ENCODE measurements at places on chromosomes 2 and 18.

GRCh38 chr2:3348767-3349166 is 28.9 kb downstream of the EIPR1 start:
- DNase-seq: no peak

GRCh38 chr18:51185075-51185474 is 12.4 kb downstream of the MEX3C start:
- DNase-seq: no peak

GRCh38 chr2:180319586-180320405 is 312.7 kb upstream of the CWC22 start:
- DNase-seq: no peak

- no peak for DNase-seq
Observed at GRCh38 chr18:12773369-12773768, 70.5 kb downstream of the PSMG2 start.

- no peak for DNase-seq
Observed at GRCh38 chr18:23629444-23629946, 33.2 kb downstream of the ANKRD29 start.

DNA sequence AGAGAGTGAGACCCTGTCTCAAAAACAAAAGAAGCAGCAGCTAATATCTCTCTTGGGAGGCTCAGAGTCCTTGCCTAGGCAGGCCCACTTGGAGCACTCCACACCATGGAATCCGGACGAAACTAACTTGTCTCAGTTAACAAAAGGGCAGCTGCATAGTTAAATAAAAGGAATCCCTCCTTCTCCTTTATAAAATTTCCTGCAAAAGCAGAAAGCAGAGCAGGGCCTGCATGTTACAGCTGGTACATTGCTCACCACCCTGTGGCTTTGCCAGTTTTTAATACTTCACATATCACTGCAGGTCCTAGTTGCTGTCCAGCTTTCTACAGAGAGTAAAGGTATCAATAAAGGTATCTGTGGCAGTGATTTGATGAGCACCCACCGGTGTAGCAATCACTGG is 93.6 kb downstream of the ASAP2 start:
- DNase-seq: no peak

DNA sequence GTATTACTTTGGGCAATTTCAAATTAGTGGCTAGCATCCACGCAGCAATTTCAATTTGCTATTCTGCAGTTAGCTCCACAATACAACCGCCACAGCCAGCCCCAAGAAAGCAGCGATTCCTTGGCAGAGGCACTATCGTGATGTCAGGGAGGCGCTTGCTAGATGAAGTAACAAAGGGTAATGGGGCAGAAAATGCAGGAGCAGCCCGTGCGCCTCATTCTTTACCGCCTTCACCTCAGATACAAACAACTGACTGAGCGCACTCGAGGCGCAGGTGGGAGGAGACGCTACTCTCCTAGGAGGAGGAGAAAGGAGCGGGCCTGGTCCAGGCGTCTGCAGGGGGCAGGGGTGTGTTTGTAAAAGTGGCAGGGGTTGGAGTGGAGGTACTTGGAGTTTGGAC is 76.9 kb upstream of the ASB18 start:
- no peak for DNase-seq

GRCh38 chr2:227214622-227215041 is 50.2 kb downstream of the COL4A3 start:
- no peak for DNase-seq

DNA sequence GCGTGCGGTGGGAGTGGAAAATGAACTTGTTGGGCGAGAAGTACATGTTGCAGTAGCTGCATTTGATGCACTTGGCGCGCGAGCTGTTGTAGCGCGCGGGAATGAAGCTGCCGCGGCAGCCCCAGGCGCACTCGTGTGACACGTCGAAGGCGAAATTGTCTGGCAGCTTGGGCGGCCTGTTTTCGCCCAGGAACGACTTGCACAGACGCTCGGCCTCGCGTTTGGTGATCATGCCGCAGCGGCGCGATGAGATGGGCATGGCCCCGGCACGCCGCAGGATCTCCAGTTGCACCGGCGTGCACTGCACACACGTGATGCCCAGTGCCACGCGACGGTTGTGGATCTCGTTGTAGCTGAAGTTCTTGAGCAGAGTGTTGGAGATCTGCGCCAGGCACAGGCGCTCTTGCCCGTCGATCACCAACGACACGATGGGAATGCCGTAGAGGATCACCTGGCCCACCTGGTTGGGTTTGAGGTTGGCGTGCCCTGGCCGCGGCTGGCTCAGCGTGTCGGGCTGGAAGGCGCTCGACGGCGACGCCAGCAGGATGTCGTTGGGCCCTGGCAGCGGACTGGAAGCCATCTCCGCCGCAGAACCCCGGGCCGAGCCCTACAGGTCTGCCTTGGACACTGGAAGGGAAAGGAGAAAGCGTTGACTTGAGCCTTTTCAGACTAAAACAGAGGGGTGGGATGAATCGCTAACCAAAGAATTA is 2.7 kb downstream of the SKOR2 start:
- no peak for DNase-seq

DNA sequence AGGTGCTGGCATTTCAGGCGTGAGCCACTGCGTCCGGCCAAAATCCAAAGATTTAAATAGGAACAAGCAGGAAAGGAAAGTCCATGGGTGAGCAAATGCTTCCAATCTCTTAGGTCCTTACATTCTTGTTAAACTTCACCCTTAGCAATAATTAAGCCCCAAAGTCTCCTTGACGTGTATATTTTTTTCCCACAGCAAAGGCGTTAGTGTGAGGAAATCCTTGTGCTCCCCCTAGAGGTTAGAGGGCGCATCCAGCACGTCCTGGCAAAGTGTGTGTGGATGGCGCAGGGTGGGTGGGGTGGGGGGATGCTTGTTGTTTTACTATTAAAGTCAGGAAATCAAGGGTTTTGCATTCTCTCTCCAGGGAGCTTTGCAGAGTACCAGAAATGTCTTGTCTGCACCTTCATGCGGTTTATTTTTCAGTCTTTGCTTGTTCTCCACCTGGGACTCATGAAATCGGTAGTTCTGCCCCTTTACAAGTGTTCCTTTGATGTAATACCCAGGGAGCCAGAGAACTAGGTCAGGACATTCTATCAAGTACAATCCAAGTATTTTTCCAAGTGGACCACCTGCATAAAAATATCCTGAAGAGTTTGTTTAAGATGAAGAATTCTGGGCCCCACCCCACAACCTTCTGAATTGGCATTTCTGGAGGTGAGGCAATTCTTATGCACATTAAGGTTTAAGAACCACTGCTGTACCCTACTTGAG is 22.2 kb upstream of the ITSN2 start:
- DNase-seq: peak; percentile 61

DNA sequence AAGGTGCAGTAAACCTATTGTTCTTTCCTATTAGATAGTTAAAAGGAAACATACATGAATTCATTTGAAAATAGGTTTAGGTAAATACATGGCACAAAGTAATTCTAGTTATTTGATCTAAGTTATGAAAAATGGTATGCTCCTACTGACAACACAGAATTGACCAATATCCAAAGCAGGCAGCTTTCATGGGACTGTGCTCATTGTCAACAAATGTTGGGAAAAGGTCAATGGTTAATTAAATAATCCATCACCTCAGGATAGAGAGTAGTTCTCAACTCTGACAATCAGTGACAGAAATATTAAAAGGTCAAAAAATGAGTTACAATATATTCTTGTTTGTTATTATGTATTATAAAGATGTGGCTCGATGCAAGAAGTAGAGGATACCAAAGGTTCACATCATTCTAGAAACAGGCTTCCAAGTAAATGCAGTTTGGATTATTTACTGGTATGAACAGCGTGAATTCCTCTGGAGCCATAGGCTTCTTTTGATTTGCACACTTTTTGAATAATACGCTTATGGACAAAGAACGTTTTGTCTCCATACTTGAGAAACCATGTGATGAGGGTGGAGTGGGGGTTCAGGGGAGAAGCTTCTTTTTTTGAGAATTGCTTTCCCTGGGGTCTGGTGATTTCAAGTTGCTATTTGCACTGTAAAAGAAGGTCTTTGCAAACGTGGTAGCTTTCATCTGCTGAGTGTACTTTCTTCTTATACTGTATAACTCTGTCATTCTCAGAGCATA is 422.0 kb upstream of the ZEB2 start:
- no peak for DNase-seq

DNA sequence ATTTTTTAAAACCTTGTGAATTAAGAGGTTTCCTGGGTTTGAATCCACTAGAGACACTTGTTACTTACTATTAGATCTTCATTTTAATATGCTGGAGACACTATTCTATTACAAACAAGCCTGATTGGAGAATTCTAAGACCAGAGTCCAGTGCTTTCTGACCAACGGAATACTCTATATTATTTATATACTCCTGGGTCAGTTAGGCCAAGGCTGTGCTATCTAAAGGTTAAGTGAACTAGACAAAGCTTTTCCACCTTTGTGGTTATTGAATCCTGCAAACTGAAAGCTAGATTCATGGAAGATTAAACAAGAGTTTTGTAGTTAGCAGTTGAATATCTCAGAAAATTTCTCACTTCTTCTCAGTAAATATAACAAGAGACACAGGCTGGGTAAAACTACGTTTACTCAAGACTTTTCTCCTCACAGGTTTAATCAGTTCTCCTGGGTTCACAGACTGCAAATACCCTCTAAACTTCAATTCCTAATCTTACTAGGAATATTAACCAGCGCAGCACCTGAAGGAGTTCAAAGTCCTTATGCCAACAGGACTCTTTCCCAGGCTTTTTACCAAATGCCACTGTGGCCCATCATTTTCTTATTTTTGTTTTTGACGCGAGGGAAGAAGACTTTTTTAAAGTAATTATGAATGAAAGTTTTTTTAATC is 66.4 kb downstream of the COL4A4 start:
- DNase-seq: no peak

DNA sequence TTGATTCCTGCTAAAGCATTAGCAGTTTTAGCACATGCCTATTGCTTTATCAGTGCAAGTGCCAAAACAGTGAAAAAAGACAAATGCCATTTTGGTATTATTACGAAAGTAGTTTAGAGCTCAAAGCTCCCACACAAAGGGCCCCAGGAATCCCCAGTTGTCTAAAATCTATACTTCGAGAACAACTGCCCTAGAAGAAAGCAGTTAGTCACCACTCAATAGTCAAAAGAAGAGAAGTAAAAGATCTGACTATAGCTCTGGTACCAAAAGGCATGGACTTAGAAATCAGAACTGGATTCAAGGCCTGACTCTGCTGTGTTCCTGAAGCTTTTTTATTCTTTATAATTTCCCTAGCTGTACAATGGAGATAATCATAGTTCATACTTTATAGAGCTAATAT is 21.8 kb downstream of the SCN3A start:
- DNase-seq: no peak

DNA sequence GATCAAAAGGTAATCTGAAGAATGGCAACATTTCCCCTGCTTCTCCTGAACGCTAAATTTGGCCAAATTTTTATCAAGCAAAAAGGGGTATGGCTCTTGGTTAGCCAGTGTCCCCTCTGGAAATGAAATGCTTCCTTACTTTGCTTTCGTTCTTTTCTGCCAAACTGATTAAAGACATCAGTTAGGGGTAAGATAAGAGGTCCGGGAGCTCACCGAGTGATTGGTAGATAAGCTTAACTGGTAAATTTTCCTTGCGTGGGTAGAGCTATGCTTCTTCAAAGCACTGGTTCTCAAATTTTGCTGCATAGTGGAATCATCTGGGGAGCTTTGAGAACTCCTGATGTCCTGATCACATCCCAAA is 62.7 kb upstream of the MAPRE2 start:
- DNase-seq: no peak

DNA sequence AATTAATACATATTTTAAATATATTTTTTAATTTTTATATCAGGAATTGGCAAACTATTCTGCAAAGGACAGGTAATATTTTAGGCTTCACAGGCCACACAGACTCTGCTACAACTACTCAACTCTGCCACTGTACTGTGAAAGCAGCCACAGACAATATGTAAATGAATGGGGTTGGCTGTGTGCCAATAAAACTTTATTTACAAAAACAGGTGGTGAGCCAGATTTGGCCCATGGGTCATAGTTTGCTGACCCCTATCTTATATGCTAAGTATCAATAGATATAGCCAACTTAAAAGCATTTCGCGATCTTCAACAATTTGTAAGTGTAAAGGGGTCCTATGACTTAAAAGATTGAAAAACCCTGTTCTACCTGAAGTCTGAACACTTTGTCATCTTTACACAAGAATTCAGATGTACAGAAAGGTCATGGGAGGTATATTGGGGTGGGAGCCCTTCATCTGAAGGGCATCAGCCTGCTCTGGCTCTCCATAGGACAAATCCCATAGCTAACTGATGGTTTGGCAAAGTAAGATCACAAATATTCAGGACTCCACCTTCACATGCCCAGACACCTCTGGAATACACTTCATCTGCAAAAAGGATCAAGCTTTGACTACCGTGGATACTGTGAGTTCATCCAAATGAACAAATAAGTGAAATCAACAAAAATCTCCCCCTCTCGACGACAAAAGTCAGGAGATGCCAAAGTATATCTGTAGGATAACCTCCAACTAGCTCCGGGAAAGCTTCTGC is 65.9 kb downstream of the C1D start:
- no peak for DNase-seq

DNA sequence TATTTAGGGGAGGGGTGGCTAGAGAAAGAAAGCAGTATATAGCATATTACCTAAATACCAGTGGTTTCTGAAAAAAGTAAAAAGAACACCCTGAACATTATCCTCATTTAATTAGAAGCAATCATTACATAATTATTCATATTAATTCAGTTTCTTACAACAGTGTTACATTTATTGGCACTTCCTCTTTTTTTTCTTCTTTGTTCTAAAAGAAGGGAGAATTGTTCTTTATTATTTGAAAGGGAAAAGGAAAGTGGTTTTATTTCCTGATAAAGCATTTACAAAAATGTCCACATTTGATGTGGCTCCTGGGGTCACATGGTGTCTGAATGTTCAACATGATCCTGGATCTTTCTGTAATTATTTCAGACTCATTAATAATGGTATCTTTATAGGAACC is 254.9 kb upstream of the ZEB2 start:
- DNase-seq: no peak

GRCh38 chr2:39875182-39875913 is 96.3 kb upstream of the THUMPD2 start:
- no peak for DNase-seq

DNA sequence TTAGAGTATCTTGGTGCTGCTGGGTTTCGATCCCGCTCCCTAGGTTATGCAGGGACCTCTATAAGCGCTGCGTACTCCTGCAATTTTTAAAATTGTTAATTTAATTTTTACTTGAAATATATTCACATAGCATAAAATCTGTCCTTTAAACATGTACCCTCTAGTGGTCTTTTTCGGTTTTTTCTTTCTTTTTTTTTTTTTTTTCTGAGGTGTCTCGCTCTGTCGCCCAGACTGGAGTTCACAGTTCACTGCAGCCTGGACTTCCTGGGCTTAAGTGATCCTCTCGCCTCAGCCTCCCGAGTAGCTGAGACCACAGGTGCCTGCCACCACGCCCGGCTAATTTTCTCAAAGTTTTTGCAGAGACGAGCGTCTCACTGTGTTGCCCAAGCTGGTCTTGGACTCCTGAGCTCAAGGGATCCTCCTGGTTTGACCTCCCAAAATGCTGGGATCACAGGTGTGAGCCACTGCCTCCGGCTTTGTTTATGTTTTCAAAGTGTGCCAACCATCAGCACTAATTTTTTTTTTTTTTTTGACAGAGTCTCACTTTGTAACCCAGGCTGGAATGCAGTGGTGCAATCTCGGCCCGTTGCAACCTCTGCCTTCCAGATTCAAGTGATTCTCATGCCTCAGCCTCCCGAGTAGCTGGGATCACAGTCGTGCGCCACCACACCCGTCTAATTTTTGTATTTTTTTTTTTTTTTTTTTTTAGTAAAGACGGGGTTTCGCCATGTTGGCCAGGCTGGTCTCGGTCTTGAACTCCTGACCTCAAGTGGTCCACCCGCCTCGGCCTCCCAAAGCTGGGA is 585 bp upstream of the MOB1A start:
- no peak for DNase-seq
